Germinal center (tissue), 1 donor: ENCODE measurements at places on chromosomes 13 and 19.

DNA sequence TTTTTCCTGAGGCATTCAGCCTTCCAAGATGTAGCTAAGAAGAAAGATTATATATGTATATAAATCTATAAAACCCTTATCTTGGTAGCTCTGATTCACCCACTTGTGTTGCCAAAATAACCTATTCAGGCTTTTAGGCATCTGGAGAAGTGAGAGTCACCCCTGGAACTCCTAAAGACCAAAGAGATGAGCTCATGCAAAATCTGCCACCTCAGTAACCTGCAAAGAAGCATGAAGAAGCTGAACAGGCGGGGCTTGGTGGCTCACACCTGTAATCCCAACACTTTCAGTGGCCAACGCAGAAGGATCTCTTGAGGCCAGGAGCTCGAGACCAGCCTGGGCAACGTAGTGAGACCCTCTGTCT lies 393.7 kb downstream of the FOXO1 start:
- DNase-seq = peak; percentile 14

GRCh38 chr13:45915686-45916439 lies 64.3 kb upstream of the SIAH3 start:
- DNase-seq = no peak

DNA sequence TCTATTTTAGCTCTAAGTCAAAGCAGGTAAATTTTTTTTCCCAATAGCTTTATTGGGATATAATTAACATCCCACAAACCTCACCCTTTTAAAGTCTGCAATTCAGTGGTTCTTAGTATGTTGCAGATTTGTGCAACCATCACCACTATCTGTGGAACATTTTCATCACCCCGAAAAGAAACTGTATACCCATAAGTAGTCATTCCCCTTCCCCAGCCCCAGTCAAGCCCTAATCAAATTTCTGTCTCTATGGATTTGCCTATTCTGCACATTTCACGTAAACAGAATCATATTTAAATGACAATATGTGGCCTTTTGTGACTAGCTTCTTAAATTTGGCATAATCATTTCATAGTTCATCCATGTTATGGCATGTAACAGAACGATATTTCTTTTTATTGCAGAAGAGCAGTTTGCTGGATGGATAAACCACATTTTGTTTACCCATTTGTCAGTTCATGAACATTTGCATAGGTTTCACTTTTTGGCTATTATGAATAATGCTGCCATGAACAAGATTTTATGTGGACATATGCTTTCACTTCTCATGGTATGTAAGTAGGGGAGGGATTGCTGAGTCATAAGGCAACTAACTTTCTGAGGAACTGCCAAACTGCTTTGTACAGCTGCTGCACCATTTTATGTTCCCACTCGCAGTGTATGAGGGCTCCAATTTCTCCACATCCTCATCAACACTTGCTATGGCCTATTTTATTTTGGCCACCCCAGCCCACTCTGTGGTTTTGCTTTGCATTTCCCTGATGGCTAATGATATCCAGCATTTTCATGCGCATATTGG lies 10.9 kb downstream of the SLC46A3 start:
- peak; percentile 42 for DNase-seq

- DNase-seq = peak; percentile 35
These were observed 505 bp upstream of the SHKBP1 start for GRCh38 chr19:40576151-40576584.

GRCh38 chr13:112752711-112753541 lies 63.1 kb downstream of the ATP11A start:
- no peak for DNase-seq

GRCh38 chr19:4090356-4091220 lies 23.9 kb upstream of the ZBTB7A start:
- DNase-seq = no peak

DNA sequence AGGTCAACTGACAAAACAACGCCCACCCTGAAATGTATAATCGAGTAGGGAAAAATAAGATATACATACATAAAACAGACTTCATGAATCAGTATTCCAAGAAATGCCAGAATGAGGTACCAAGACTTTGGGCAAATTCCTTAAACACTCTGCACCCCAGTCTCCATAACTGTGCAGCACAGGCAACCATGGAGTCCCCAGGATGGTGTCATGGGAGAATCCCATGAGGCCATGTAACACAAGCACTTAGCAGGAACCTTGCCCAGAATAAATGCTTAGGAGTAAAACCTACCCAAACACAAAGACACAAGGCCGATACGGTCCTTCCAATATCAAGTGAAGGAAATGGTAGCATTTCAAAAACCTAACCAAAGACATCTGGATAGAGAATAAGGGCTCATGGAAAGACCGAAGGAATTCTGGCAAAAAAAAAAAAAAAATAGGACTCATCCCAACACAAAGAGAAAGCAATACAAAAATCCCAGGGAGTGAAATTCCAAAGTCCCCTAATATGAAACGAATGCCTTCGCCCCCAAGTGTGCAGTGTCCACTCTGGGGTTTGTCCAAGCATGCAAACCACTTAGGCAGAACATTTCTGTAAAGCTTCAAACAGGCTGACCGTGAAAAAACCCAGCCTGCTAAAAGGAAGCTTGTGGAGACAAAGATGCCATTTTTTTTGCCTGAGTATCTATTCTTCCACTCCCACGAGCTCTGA lies 11.1 kb downstream of the ZC3H4 start:
- no peak for DNase-seq
